Kasumi-1 (cell line): ENCODE measurements at places on chromosomes 2 and 18.

- no peak for DNase-seq
Measured at GRCh38 chr18:21167641-21168377, 56.2 kb upstream of the ROCK1 start.

DNA sequence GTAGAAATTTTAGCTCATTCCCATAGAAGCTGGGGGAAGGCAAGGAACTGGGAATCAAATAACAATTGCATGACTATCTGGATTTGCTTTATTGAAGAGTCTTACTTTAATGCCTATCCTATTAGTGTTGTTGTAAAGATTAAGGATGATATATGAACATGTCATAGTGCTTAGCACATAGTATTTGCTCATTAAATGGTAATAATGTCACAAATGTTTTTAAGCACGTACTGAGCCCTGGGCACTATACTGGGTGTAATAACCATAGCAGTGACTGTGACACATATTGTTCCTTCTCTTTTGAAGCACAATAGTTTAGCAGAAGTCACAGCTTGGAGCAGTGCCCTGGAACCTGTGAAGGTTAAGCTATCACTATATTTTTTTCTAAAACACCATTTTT lies 47.2 kb upstream of the DTNB start:
- no peak for DNase-seq

- DNase-seq, result no peak
Measured at GRCh38 chr18:75083131-75083530, 125.8 kb downstream of the PTGR3 start.

GRCh38 chr2:198362740-198363139 lies 558.3 kb downstream of the PLCL1 start:
- DNase-seq, result no peak

DNA sequence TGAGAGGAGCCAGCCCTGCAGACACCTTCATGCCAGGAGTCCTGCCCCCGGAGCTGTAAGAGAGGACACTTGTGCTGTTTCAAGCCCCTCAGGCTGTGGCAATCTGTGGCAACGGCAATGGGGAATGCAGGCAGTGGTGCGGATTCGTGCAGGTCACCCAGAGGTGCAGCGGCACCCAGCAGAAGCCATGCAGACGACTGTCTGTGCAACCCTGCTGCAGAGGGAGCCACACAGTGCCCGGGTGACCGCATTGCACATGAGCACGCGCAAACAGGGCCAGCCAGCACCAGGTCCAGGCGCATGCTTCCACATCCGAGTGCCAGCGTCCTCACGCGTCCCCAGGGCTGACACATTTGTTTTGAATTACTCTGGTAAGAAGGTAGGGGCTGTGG lies 84.8 kb upstream of the GPC1 start:
- no peak for DNase-seq

GRCh38 chr2:150889141-150889540 lies 372.5 kb downstream of the RBM43 start:
- no peak for DNase-seq

DNA sequence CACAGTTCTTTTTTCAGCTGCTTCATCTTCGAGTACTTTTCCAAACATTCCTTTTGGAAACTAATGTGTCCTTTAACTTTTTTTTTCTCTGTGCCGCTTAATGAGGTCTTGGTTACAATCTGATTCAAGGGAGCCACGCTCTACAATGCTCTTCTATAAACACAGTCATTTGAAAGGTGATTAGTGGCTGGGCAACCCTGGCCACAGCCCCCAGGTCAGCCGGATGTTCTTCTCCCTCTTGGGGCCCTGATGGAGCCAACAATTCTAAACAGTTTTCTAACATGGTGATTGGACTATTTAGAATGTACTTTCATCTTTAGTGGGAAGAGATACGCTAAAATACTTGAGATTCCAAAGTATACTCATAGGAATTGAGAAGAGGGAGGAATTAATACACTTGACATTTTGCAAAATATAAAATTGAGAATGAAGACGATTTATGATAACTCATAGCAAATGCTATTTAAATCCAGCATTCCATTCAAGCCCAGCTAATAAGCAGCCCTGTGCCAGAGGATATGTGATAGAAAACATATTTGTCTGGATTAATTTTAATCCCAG lies 83.7 kb upstream of the MBOAT2 start:
- no peak for DNase-seq

GRCh38 chr2:70090706-70091334 lies 3.5 kb downstream of the PCBP1 start:
- DNase-seq, result no peak

- no peak for DNase-seq
Measured at GRCh38 chr2:133658020-133658903, 90.0 kb upstream of the NCKAP5 start.

DNA sequence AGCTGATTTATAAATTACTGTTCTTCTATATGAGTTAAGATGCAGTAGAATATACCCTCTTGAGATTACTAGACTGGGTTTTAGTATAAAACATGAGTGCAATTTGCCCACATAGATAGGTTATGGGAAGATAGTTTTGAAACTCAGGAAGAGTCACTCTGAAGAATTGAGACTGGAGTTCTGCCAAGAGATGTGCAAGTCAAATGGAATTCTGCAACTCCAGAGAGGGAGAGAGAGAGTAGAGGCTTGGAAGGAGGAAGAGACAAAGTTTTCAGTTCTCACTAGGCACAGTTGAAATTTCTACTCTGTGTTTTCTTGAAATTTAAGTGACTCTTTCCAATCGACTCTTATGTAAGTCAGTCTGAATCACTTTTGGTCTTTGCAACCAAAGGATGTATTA lies 878.8 kb downstream of the TSN start:
- no peak for DNase-seq

DNA sequence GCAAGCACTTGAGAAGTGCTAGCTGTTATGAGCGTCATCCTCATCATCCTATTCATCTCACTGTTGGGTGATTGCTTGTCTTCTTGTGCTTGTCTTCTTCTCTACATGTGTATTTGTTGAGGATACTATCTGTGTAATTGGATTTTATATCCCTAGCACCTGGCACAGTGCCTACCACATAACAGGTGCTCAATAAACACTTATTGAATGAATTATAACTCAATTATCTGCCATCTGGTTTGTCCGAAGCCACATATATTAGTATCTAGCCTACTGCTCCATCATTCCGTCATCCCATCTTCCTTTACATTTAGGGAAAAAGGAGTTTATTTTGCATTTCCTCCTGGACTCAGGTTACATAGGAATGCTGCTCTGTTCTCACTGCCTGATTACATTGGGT lies 330.4 kb upstream of the ETAA1 start:
- no peak for DNase-seq

GRCh38 chr18:37355772-37356171 lies 209.8 kb downstream of the CELF4 start:
- no peak for DNase-seq

- no peak for DNase-seq
Measured at GRCh38 chr2:96663829-96664228, 21.3 kb downstream of the FER1L5 start.

DNA sequence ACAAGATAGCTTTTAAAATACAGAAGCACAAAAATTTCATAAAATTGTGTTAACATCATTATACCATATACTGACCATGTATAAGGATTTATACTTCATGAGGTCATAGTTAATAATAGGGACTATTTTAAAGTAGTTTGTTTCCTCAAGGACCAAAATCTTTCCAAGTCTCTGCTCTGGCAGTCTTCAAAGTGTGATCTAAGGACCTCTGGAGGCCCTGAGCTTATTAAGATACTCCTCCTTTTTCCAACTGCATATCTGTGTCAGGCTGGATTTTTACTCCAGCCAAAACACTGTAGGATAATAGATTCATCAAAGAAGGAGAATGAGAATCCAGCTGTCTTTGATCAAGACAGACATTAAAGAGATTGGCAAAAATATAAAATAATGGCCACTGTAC lies 1.7 kb upstream of the SCYGR2 start:
- DNase-seq, result no peak

- DNase-seq, result no peak
Measured at GRCh38 chr2:182542501-182543258, 115.8 kb upstream of the PDE1A start.

DNA sequence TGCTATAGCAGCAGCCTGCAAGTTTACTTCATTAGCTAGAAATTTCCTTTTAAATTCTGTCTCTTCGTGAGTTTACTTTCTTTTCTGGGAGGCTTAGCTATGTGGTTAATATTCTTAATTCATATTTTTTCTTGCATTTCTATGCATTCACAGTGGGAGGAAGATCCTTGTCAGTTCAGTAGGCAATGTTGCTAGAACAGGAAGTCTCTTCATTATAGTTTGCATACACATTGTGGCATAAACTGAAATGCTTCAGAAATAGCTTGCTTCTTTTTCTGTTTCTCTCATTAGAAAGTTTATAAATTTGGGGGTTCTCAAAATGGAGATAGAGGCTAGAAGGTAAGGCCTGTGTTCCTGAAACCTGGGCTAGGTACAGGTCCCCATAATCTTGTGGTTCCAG lies 8.1 kb upstream of the ARHGAP15 start:
- peak; percentile 41 for DNase-seq

GRCh38 chr2:240672701-240673190 lies 9.9 kb downstream of the AQP12B start:
- DNase-seq, result no peak

GRCh38 chr2:209986415-209986814 lies 16.0 kb upstream of the RPE start:
- DNase-seq, result no peak

- DNase-seq, result no peak
Measured at GRCh38 chr2:54585136-54585733, 129.1 kb downstream of the SPTBN1 start.

GRCh38 chr18:59787998-59788790 lies 91.0 kb upstream of the CCBE1 start:
- no peak for DNase-seq

GRCh38 chr2:119486886-119487285 lies 37.4 kb downstream of the SCTR start:
- no peak for DNase-seq

GRCh38 chr2:102789349-102790090 lies 27.7 kb downstream of the TMEM182 start:
- no peak for DNase-seq

DNA sequence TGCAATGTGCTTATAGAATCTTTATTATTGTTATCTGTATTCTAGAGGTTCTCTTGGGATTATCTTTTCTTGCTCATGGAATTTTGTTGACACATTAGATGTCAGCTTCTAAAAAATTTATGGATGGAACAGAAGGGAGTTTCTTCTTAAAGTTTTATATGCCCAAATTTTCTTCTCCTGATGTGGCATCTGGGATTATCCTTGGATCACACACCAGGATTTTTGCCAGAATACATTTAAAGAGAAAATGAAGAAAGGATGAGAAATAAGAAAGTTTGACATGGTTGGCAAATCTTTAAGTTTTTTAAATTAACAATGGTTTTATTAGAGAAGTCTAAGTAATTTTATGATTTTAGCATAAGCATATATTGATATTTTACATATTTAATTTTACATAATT lies 706.7 kb upstream of the TMEFF2 start:
- DNase-seq, result no peak
